ENCODE measurements at places on chromosomes 7 and 10.

DNA sequence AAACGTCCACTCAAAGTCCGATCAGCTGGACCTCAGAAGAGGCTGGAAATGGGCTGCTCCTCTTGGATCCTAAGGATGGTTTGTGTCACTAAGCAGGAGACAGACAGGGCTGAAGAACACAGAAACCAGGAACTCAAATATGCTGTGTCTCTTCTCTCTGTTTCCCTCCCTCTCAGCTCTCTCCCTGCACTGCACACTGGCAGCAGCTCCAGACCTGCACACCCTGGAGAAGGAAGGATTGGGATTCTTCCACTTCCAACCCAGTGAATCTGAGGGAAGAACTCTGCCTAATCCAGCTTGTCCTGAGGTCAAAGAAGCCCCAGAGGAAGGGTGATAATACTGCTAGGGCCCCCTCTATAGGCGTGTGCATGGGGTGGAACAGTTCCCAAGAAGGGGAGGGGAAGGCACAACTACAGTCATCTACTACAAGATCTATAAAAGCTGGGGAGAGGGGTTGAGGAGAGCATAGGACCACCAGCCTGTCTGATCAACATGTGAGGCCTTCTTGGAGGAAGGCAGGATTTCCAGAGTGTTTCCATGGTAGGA lies 22.7 kb upstream of the ZCCHC24 start:
- no peak for DNase-seq

DNA sequence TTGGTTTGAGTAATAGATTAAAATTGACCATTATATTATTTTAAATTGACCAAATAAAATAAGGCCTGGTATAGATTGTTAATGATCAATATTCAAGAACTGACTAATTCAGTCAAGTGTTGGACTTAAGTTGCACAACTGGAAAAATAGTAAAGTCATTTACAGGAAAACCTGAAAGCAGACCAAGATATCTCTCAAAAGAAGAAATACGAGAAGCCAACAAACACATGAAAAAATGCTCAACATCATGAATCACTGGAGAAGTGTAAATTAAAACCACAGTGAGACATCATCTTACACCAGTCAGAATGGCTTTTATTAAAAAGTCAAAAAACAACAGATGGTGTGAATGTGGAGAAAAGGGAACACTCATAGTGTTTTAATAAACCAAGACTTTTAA lies 80.4 kb upstream of the MALRD1 start:
- DNase-seq: no peak

- no peak for DNase-seq
Observed at GRCh38 chr10:18404530-18404929, 246.9 kb downstream of the NSUN6 start.

DNA sequence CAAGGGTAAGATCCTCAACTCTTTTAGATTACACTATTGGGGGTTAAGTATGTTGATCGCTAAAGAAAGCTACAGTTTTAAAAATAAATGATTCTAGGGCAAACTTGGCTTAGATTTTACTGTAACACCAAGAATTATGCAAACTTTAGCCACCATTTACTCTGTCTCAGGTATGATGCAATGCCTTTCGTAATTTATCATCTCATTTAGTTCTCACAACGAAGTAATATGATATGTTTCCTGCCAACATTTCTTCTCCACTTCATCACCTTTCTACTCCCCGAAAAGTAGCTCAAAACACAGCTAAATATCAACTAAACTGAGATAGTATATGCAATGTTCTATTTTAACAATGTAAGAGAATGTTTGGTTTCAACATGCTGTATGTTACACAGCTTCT lies 21.1 kb downstream of the FAM133B start:
- no peak for DNase-seq

DNA sequence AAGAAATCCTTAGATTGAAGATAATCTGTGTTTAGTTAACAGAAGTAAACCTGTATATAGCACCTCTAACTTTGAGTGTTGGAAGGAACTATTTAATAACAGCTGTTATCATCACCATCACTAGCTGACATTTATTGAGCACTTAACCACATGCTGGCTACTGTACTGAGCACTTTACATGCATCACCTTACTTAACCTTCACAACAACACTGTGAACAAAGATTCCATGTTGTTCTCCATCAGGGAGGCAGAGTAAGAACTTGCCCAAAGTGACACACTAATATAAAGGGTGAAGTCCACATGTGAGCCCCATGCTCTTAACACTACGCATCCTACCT lies 182.2 kb downstream of the ST7 start:
- DNase-seq: no peak

- no peak for DNase-seq
Observed at GRCh38 chr10:89846786-89847185, 145.4 kb downstream of the KIF20B start.

GRCh38 chr10:116831086-116831485 lies 18.2 kb upstream of the ENO4 start:
- DNase-seq: no peak
